Calu3 (cell line): ENCODE measurements at places on chromosomes 16 and 17. TPM values are rescaled to one million over a fixed set of nuclear protein-coding genes. Genes with fewer than 3 reads are reported as not detected.

Gene CIAPIN1
- total RNA-seq, result 76.6 and 77.2 TPM in 2 replicates

Gene EIF5A
- 608 and 648 TPM in 2 replicates for total RNA-seq

Gene TNFSF13
- total RNA-seq, result 19.7 and 25.7 TPM in 2 replicates

DNA sequence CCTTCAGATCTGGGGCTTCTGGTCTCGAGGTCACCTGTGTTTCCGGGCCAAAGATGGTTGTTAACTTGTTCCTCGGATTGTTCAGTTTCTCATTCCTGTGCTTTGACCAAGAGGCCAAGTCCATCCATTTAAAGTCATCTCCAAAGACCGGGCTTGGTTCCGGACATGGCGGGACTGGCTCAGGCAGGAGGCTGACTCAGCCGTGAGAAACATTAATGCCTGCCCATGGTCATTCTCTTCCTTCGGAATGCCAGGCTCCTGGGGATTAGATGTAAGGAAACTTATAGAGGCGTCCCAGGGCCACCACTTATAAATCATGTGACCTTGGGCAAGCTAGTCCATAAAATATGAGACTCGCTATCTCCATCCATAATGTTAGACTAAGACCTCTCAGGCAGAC, 13.6 kb upstream of the NKD1 start:
- DNase-seq, result no peak

Gene PTRH2
- total RNA-seq, result 29.8 and 32.3 TPM in 2 replicates

DNA sequence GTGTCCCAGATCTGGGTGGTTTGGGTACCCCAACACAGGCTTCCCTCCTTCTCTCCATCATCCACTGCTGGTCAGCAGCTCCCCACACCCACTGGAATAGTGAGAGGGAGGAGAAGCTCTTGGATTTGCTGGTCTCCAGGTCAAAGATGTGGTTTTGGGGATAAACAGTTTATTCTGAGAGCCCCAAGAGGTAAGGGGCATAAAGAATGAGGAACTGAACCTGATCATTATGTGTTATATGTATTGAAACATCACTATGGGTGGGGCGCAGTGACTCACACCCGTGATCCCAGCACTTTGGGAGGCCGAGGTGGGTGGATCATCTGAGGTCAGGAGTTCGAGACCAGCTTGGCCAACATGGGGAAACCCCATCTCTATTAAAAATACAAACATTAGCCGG, 3.9 kb downstream of the DPEP2 start:
- DNase-seq, result peak; percentile 47

Gene FSCN2
- total RNA-seq, result 5.5 and 7.0 TPM in 2 replicates

DNA sequence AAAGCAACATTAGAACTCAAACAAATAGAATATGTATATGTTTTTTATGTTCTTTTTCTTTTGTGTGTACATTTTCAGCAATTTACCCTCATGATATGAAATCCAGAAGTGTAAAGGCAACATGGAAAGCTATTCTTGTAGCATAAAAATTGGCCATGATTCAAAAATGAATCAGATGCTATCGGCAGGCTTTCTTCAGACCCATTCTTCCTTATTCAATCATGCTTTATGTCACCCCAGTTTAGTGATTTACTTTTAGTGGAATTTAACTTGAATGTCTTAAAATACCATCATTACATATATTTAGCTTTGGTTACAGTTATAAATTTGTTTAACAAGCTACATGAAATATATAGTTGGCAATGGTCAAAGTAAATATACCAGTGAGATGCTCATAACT, 21.4 kb upstream of the SMIM36 start:
- no peak for DNase-seq

- DNase-seq, result no peak
Observed at GRCh38 chr17:70345061-70345460, 175.7 kb downstream of the KCNJ2 start.

Gene CDRT4
- 1.3 and 2.8 TPM in 2 replicates for total RNA-seq

Gene RCVRN
- not detected in 2 replicates for total RNA-seq

- DNase-seq, result peak; percentile 46
Observed at GRCh38 chr16:4613636-4614570, 785 bp downstream of the UBALD1 start.

Gene GLTPD2
- 0.71 and 0.76 TPM in 2 replicates for total RNA-seq

- no peak for DNase-seq
Observed at GRCh38 chr16:49094471-49094870, 187.2 kb downstream of the CBLN1 start.

DNA sequence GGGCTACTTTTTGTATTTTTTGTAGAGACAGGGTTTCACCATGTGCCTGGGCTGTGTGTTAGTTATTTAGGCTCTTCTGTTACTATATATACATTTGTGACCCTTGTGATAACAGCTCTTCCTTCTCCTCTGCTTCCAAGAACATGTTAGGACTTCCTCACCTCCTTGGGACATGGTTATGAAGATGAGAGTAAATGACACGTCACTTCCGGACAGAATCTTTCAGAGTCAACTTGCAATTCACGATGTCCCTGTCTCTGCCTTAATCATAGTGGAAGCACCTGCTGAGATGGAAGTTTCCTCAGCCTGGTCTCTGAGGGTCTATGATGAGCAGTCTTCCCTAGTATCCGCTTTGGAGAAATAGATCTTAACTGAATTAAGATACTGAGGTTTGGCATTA, 42.9 kb downstream of the CCDC42 start:
- no peak for DNase-seq

DNA sequence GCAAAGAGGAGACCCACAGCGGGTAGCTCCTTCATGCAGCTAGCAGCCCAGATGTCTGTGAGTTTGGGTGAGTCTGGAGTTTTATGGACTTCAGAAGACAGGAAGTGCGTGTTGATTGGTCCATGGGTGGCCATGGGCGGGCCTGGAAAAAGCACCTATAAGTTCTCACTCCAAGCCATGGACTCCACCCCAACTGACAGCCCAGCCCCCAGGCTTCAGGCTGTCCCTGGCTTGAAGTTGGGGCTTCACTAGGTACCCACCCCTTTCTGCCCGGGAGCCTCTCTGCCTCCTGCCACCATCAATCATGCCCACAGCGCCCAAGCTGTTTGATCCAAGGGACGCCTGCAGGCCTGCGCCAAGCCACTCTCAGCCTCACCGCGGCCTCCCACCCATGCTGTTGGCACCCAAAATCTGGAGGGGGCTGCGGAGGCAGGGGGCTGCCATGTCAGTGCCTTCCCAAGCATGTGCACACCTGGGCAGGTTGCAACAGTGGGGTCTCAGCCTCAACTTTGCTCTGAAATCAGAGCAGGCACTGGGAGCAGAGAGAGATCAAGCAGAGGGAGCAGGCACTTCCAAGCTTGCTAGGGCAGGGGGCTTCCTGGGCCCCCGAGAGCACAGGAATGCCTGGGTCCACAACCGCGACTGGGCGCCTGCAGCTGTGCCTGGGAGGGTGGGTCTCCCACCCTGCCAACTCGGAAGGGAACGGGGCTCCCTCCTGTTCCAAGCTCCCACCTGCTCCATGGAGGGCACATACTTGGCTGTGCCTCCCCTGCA, 1503.7 kb downstream of the CDH11 start:
- DNase-seq, result no peak

Gene SHCBP1
- 43.2 and 54.8 TPM in 2 replicates for total RNA-seq
